ENCODE measurements at places on chromosomes 5 and 9.
A peak's percentile ranks its signal among the peaks of the same experiment; 100 is the strongest.

- peak; percentile 33 for DNase-seq
Measured at GRCh38 chr5:56415356-56415765, 182.2 kb upstream of the ANKRD55 start.

GRCh38 chr5:151758141-151758429 lies 346 bp downstream of the ATOX1 start:
- no peak for DNase-seq

DNA sequence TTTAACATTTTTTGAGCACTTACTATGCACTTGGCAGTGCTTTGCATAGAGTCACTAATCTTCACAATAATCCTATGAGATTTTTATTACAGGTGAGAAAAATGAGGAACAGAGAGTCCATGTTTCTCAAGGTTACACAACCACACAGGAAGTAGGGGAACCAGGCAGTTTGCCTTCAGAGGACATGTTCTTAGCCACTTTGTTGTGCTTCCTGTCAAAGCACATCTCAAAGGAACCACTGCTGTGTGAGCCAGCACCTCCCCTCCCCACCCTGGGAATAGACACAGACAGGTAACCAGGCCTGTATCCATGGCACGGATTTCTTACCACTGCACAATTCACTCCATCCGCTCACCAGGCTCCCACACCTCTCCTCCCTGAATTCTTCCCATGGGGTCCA lies 6.3 kb upstream of the DNAJB5 start:
- no peak for DNase-seq

DNA sequence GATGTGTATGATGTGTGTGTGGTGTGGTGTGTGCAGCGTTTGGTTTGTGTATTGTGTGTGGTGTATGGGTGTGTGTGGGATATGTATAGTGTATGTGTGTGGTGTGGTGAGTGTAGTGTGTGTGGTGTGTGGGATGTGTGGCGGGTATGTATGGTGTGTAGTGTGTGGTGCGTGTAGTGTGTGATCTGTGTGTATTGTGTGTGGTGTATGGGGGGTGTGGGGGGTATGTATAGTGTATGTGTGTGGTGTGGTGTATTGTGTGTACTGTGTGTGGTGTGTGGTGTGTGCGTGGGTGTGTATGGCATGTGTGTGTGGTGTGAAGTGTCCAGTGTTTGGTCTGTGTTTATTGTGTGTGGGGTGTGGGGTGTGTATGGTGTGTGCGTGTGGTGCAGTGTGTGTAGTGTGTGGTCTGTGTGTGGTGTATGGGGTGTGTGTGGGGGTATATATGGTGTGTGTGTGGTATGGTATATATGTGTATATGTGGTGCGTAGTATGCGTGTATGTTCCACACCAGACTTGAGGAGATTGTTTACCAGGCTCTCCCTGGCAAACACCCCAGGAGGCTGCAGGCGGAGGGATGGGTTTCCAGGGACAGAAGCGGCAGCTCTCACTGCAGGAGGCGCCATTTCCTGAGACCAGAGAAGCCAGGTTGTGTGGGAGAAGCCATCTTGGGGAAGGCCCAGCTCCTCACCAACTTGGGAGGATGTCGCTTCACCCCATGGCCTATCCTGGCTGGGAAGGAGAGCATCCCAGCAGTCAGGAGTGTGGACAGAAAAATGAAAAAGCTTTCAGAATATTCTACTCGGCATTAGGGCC lies 138.1 kb downstream of the NXNL2 start:
- DNase-seq: no peak

GRCh38 chr5:119168401-119168800 lies 97.5 kb downstream of the DMXL1 start:
- peak; percentile 36 for DNase-seq

All from bone marrow (tissue), 2 donors.